ENCODE measurements at places on chromosomes 7 and 10.

DNA sequence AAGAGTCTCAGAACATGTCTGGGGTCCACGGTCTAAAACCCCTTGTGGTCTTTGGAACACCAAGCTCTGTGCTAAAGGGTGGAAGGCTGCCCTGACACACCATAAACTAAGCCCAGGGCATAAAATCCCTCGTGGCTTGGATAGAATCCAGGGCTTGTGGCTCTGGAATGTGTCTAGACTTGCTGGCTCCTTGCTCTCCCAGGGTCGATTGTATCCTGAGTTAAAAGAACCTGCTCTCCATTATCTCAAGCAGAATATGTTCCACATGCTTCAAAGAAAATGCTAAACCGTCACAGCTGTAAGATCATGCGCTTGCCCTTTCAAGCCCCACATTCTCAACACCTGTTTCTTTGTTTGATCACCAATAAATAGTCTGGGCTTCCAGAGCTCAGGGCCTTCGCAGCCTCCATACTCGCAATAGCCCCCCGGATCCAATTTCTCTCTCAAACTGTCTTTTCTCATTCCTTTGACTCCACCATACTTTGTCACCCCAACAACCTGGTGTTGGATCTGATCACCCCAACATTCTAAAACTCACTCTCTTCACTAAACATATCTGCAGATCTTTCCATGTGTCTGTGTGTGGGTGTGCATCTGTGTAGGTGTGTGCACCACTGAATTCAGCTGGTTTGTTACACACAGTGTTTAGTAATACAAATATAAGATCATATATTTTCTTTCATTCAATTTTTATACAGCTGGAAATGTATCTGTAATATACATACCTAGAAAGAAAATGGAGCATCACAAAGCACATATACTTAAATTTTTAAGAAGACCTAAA lies 238.5 kb downstream of the ZMYND11 start:
- no peak for DNase-seq

DNA sequence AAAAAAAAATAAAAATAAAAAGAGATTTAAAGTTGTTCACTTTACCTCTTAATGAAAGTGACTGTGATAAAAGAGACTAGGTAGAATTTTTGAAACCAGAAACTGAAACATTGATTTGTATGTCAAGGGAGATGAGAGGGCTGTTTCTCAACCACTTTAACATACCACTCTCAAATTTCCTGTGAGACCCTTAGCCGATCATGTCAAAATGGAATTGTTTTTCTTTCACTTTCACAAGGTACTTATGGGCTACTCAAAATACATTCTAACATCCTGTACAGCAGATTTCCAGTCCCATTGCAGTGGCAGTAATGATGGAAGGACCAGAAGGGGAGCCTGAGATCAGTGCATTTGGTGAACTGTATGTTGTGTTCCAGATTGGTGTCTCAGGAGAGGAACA lies 261.2 kb downstream of the PPP1R3A start:
- DNase-seq, result no peak

GRCh38 chr7:116528008-116528789 lies 3.4 kb downstream of the CAV1 start:
- DNase-seq, result no peak

GRCh38 chr7:82964150-82964882 lies 198.4 kb downstream of the PCLO start:
- no peak for DNase-seq

GRCh38 chr10:69652857-69653199 lies 22.8 kb downstream of the FAM241B start:
- DNase-seq, result no peak

GRCh38 chr7:107711301-107711700 lies 32.6 kb upstream of the CBLL1 start:
- no peak for DNase-seq

- DNase-seq, result no peak
These were observed 165.7 kb upstream of the FZD1 start for GRCh38 chr7:91098566-91098965.

Measured in retina (tissue), 1 donor.